ENCODE measurements at places on chromosomes 3 and 15. TPM values are rescaled to one million over a fixed set of nuclear protein-coding genes. Genes with fewer than 3 reads are reported as not detected.

GRCh38 chr3:122858373-122858772 is 63.5 kb downstream of the SLC49A4 start:
- DNase-seq = no peak
- no peaks in the 10 kb centered on the region for H3K36me3 ChIP-seq
- no peak overlapping the region for H3K27ac ChIP-seq
- H3K4me3 ChIP-seq = no peak overlapping the region
- no peaks in the 10 kb centered on the region for H3K4me1 ChIP-seq
- H3K27me3 ChIP-seq = no peaks in the 10 kb centered on the region

DNA sequence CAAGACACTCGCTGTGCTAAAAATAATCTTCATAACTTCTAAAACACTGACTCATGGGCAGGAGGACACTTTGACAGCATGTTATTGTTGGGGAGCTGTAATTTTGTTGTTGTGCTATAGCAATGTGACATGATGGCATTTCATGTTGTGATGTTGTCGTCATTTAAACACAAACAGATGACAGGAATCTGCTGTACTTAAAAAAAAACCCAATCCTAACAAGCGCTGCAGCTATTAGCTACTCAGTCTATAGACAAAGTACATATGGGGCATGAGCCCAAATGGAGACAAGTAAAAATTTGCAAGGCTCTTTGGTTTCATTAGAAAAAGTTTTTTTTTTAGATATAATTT is 828 bp upstream of the ATOSA start:
- H3K4me3 ChIP-seq = peak overlapping the region; percentile 99
- H3K27ac ChIP-seq = peak overlapping the region; percentile 43
- peaks cover 24% of the 10 kb centered on the region for H3K36me3 ChIP-seq
- no peak for DNase-seq
- H3K27me3 ChIP-seq = no peaks in the 10 kb centered on the region

- no peaks in the 10 kb centered on the region for H3K27me3 ChIP-seq
- H3K4me1 ChIP-seq = no peaks in the 10 kb centered on the region
- H3K27ac ChIP-seq = no peak overlapping the region
- no peak for DNase-seq
- H3K36me3 ChIP-seq = no peaks in the 10 kb centered on the region
Measured at GRCh38 chr3:60767536-60767935, 483.7 kb downstream of the FHIT start.

- H3K27me3 ChIP-seq = no peaks in the 10 kb centered on the region
- H3K27ac ChIP-seq = no peak overlapping the region
- no peak for DNase-seq
- H3K4me3 ChIP-seq = no peak overlapping the region
- no peaks in the 10 kb centered on the region for H3K4me1 ChIP-seq
Measured at GRCh38 chr3:73866846-73867245, 242.1 kb upstream of the PDZRN3 start.

DNA sequence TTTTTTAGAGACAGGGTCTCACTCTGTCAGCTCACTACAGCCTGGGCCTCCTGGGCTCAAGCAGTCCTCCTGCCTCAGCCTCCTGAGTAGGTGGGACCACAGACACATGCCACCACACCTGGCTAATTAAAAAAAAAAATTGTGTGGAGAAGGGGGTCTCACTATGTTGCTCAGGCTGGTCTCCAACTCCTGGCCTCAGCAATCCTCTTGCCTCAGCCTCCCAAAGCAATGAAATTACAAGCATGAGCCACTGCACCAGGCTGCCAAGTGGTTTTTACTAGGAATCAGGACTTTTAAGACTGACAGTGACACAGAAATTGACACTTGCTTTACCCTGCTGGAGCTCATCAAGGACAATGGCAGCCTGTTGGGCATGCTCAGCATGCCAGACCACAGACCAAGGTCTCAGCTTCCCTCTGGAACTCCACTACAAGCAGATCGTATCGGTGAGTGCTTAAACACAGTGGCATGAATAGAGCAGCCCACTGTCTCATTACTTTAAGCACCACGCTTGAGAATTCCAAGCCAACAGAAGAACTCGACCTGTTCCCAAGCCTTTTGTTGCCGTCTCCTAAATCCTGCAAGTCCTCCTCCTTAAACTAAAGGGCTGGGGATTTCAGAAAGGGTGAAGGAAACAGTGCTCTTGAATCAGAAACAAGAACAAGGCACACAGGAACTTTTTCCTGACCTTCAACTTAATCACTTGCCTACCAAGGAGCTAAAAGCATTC is 41.4 kb downstream of the EOMES start:
- DNase-seq = no peak
- no peak overlapping the region for H3K4me3 ChIP-seq
- H3K27me3 ChIP-seq = peaks cover 9% of the 10 kb centered on the region

ADGRG7 gene
- total RNA-seq = 26.5 TPM

GOLGA6B gene
- not detected for total RNA-seq

CASR gene
- not detected for total RNA-seq

GPR176 gene
- total RNA-seq = not detected

AHSG gene
- total RNA-seq = not detected

LRRC31 gene
- not detected for total RNA-seq

HDC gene
- 0.13 TPM for total RNA-seq
